ENCODE measurements at places on chromosomes 3 and 15.

- no peak for DNase-seq
Observed at GRCh38 chr3:54783611-54784010, 144.2 kb downstream of the LRTM1 start.

- DNase-seq = no peak
Observed at GRCh38 chr3:46283881-46284450, 41.7 kb downstream of the CCR3 start.

DNA sequence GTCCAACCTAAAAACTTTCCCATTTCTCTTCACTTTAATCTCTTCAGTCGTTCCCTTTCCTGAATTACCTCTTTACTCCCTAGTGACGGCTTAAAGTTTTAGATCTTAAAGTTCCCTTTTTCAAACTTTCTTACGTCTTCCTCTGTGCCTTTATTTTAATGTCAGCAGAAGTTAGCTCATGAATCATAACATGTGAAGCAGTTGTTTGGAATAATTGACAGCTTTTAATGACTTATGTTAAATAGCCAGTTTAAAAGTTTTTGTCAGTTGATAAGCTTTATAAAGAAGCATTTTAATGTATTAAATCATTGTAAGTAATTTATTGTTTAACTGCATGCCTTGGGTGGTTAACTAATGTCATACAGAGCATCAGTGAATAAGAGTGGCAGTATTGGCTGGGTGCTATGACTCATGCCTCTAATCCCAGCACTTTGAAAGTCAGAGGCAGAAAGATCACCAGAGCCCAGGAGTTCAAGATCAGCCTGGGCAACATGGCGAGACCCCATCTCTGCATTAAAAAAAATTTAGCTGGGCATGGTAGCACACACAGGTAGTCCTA, 33.9 kb downstream of the PIK3CA start:
- no peak for DNase-seq

DNA sequence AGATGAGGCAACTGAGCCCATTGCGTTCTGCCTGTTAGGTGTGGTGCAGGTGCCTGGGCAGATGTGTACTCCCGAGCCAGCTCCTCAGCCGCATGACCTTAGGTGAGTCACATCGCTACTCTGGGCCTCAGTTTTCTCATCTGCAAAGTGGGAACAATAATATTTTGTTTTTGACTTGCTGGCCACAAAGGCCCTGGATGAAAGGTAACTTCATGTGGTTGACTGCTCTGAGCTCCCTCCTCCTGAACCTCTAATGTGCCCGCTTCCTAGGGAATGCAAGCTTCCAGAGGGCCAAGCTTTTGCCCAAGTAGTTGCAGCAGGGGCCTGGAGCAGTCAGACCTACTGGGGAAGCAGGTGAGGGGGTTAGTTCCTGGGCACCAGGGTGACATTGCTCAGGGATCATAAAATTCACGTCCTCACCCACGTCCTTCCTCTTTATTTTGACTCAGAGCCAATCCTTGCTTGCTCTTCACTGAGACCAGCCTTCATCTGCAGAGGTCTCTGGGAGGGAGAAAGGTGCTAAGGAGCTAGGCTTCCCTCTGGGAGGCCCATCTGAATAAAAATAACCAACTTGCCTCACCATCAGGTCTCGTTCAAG, 149.0 kb upstream of the TLE3 start:
- DNase-seq = no peak

DNA sequence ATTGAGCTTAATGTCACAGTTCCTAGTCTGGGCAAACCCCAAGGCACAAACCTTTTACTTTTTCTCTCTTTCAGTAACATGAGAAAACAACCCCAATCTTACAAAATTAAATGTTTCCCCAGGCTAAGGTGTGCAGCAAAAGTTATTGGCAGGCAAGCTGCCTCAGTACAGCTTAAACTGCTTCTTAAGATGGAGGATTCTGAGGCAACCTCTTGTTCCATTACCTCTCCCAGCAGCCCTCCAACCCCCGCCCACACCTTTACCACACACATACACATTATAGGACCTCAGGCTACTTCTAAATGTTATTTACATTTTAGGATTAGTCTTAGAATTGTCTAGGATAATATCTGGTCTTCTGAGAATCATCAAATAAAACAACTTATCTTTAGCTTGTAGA, 22.3 kb upstream of the CBLB start:
- DNase-seq = no peak

DNA sequence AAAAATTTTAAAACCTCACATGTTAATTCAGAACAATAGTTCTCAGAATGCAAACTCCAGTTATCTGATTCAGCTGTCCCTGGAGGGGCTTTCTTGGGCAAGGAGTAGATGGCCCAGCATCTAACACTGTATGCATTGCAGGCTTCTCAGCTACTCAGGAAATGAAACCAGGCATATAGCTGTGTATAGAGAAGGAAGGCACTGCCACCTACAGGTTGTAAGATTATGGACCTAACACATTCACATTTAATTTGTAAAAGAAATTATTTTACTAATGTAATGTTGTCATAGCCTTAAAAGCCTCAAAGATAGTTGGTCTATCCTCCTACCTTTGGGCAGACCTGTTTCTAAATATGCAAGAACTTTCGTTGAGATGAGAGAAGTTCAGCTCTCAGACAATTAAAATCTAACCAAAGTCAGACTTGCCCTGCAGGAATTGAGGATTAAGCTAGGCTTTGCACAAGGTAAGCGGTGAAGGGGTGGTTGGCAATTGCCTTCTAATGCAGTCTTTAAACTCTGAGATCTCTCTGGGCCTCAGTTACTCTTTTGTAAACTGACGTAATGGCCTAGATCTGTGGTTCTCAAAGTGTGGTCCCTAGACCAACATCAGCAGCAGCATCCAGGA, 132.8 kb upstream of the SLC24A5 start:
- no peak for DNase-seq

- DNase-seq = no peak
Observed at GRCh38 chr15:26365077-26365476, 407.8 kb downstream of the GABRB3 start.
